ENCODE measurements at places on chromosomes 6 and 20.

DNA sequence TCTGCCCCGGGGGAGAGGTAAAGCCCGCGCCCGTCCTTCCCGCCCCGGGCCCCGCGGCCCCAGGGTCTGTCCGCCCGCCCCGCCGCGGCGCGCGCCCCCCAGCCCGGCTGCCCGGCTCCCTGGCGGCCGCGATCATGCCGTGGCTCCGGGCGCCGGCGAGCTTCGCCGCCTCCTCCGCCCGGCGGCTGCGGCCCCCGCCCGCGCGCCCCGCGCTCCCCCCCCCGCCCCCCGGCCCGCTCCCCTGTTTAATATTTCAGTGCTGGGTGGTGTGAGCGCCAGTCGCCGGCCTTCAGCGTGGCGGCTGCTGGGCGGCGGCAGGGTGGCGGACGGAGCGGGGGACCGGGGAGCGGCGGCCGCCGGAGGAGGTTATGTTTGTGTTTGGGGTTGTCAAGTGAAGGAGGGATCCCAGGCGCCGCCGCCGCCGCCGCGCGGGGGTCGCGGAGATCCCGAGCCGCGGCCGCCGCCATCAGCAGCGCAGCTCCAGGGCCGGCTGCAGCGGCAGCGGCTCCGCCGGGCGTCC is at the start of gene HIVEP1:
HIVEP1 (plus strand) TSS at position 275 of the 520 bp plus-strand sequence. CDS start 3,317 bp downstream, outside the sequence.
- peak; percentile 26 for DNase-seq

GRCh38 chr20:41136680-41137613 is at the start of gene PLCG1:
PLCG1 (plus strand) TSS chr20:41137543; CDS start chr20:41137642, 99 bp downstream.
- peak; percentile 85 for DNase-seq

DNA sequence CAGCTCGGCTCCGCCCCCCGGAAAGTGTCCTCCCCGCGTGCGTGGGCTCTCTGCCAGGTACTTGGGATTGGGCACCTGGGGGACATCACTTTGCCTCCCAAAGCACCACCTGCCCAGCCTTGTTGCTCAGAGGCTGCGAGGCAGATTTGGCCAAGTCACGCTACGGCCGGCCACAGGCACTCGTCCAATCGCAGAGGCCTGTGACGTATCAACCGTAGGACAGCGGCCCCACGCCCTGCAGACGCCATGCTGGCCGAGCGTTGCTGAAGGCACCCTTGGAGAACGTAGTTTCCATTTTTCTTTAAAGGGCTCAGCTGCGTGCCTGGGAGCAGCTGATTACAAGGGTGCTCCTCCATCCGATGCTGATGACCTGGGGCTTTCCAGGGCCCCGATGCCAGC is 3.1 kb downstream of the NTSR1 start:
- DNase-seq: no peak

DNA sequence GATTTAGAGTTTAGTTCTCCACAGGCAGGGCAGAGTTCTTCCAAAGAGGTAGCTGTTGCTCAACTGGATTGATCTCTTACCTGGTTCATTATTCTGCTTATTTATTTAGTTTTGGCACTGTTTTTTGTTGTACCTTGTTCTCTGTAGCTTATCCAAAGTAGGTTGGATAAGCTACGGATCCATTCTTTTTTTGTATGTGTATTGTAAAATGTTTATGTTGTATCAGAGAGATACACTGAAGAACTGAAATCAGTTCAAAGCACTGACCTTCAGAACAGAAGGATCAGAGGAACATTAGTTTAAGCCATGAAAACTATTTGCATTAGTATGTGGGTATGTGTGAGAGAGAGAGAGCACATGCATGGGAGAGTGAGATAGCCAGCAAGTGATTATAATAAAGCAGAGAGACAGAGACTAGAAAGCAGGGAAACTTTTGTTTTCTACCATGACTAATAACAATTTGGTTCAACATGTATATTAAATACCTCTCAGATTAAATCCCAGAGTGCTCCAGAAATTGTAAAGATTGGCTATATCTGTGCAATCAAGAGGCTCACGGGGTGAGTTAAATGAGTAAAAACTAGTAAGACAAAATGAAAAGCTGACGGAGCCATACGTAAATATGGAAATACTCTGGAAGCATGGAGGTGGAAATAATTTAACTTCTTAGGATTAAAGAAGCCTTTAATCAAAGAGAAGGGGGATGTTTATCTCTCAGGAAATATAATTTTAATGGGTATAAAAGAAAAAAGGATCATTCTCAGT is 40.2 kb downstream of the ITCH start:
- no peak for DNase-seq

- DNase-seq: peak; percentile 78
Observed at GRCh38 chr6:35016502-35017321, 124.4 kb downstream of the TCP11 start.

DNA sequence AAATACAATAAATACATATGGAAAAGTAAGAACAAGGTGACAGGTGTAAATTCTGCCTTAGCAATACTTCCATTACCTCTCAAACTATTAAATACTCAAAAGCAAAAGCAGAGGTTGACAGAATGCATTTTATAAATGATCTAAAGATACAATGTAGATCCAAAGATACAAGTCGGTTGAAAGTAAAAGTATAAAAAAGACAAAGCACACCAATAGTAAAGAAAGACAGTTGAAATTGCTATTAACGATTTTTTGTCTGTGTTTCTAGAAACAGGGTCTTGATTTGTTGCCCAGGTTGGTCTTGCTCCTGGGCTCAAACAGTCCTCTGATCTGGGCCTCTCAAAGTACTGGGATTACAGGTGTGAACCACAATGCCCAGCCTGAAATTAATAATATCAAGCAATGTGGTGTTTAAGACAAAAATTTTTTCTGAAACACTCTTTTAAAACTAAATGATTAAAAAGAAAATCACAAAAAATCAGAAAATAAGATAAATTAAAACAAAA is 23.9 kb downstream of the ULBP1 start:
- no peak for DNase-seq

Measured in fibroblast of skin of abdomen (primary cell).